Activated CD4-positive, alpha-beta T cell treated with anti-CD3 and anti-CD28 coated beads, Interleukin-2, amount 10 ng/mL, durations not matched to agents 7 days and 5 days (primary cell): ENCODE measurements at places on chromosomes 7 and 10. TPM values are rescaled to one million over a fixed set of nuclear protein-coding genes. Genes with fewer than 3 reads are reported as not detected.

LRRC4 gene
- total RNA-seq: not detected

NKX6-2 gene
- total RNA-seq: not detected

PGAM2 gene
- not detected for total RNA-seq

EPC1 gene
- total RNA-seq: 54.2 TPM

PPIF gene
- total RNA-seq: 53.7 TPM

C10orf105 gene
- 0.71 TPM for total RNA-seq

DNA sequence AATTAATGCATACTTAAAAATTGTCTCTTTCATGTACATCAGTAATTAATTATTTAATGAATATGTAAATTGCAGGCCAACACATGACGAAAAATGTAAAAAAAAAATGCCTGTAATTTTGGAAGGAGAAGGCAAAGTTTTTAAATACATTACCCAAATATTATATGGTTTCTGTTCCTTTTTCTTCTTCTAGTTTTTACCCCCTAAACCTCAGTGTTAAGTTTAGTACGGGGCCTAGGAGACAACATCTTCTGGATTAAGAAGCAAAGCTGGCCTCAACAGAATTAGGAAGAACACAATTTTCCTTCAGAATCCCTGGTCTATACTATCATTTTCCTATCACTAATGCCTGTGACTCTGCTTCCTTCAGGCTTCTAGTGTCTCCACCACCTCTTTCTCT lies 459.3 kb upstream of the NRP1 start:
- H3K36me3 ChIP-seq: no peaks in the 10 kb centered on the region
- DNase-seq: no peak
- no peaks in the 10 kb centered on the region for H3K4me1 ChIP-seq
- H3K4me3 ChIP-seq: no peak overlapping the region

GRCh38 chr7:45595809-45596664 lies 21.9 kb downstream of the ADCY1 start:
- no peak overlapping the region for H3K27ac ChIP-seq
- no peaks in the 10 kb centered on the region for H3K36me3 ChIP-seq
- no peaks in the 10 kb centered on the region for H3K4me1 ChIP-seq
- H3K27me3 ChIP-seq: no peaks in the 10 kb centered on the region

- H3K4me3 ChIP-seq: no peak overlapping the region
- H3K27me3 ChIP-seq: no peaks in the 10 kb centered on the region
- H3K4me1 ChIP-seq: no peaks in the 10 kb centered on the region
These were observed 295.3 kb upstream of the MKI67 start for GRCh38 chr10:128421371-128422160.

DNA sequence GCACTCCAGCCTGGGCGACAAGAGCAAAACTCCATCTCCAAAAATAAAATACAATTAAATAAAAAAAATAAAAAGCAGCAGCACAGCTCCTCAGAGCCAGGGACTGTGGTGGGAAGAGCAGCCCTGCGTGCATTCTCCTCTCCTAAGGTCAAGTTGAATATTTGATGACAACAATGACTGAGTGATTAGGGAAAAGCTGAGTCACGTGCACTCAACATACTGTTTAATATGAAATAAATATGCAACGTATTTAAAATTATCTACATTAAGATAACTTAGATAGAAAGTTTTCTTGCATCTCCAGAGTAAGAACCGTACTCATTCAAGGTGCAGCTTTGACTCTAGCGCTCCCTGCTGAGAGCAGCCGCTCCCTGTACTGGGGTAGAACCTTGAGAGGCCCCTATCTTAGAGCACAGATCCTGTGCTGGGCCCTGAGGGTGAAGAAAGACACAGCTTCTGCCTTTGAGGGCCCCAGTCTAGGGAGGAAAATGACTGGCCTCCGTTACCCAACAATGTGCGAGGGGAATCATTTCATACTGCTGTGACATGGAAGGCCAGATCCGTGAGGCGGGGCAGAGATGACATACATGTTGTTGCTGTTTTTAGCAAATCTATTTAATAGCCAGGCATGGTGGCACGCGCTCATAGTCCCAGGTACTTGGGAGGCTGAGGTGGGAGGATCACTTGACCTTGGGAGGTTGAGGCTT lies 81.1 kb downstream of the SVIL start:
- no peaks in the 10 kb centered on the region for H3K27me3 ChIP-seq
- H3K36me3 ChIP-seq: peaks cover 31% of the 10 kb centered on the region
- no peak overlapping the region for H3K27ac ChIP-seq

GRCh38 chr7:76185187-76185896 lies 16.4 kb upstream of the SRRM3 start:
- no peak overlapping the region for H3K4me3 ChIP-seq
- H3K27ac ChIP-seq: no peak overlapping the region
- DNase-seq: no peak
- H3K36me3 ChIP-seq: no peaks in the 10 kb centered on the region
- no peaks in the 10 kb centered on the region for H3K4me1 ChIP-seq
- no peaks in the 10 kb centered on the region for H3K27me3 ChIP-seq

- H3K4me3 ChIP-seq: no peak overlapping the region
- H3K27ac ChIP-seq: no peak overlapping the region
- no peaks in the 10 kb centered on the region for H3K36me3 ChIP-seq
- H3K4me1 ChIP-seq: peaks cover 26% of the 10 kb centered on the region
These were observed 66.4 kb downstream of the CDC123 start for GRCh38 chr10:12262278-12262981.

DNA sequence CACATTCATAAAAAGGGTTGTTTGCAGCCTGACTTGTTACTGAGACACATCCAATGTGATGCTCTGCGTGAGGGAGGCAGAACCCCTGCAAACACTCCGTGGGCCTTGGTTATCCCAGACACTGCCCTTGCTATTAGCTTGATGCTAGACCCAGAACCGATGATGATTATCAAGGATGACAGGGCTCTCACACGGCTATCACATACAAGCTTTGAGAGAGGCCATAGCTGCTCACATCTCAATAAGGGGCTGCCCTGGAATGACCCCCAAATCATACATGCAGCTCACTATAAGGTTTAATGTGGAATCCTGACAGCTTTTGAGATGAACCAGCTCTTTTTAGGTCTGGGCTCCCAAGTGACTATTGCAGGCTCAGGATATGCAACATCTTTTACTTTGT lies 44.4 kb upstream of the TCERG1L start:
- no peak for DNase-seq
- no peaks in the 10 kb centered on the region for H3K36me3 ChIP-seq
- H3K4me3 ChIP-seq: no peak overlapping the region
- no peaks in the 10 kb centered on the region for H3K4me1 ChIP-seq
- H3K27me3 ChIP-seq: no peaks in the 10 kb centered on the region

- no peak overlapping the region for H3K27ac ChIP-seq
- no peak overlapping the region for H3K4me3 ChIP-seq
- H3K4me1 ChIP-seq: peaks cover 2% of the 10 kb centered on the region
- no peaks in the 10 kb centered on the region for H3K27me3 ChIP-seq
These were observed 144.7 kb downstream of the CCSER2 start for GRCh38 chr10:84473136-84473535.

- no peaks in the 10 kb centered on the region for H3K27me3 ChIP-seq
- peaks cover 18% of the 10 kb centered on the region for H3K36me3 ChIP-seq
- DNase-seq: no peak
These were observed 134.2 kb downstream of the SND1 start for GRCh38 chr7:127786184-127786583.

DNA sequence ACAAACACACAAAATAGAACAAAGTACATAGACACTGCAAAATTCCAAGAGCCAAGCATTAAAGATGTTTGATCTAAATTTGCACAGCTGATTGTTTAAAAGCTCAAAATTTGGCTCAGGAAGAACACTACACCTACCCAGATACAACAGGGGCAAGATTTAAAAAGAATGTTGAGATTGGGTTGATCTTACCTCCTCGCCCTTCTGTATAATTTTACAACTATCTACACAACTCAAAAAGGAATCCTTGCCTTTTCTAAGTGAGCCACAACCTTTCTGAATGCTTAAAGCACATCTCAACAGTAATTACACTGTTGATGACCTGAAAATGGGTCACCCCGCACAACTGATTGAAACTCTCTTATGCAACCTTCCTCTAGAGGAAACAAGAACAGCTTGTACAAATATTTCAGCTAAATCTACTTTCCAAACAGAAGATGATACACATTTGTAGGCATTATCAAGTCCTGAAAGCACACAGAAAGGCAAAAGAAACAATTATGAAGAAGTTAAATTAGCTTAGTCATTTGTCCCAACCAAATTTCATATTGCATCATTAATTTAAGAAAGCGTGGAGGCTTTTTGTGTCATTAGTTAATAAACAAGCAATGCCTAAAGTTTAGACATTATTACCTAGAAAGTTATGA lies 75.5 kb downstream of the UBE2H start:
- H3K4me1 ChIP-seq: peaks cover 32% of the 10 kb centered on the region
- DNase-seq: no peak
- peaks cover 28% of the 10 kb centered on the region for H3K36me3 ChIP-seq
- H3K27me3 ChIP-seq: no peaks in the 10 kb centered on the region

GRCh38 chr7:75596727-75597614 lies 104.9 kb downstream of the SPDYE5 start:
- H3K4me1 ChIP-seq: peaks cover 17% of the 10 kb centered on the region
- H3K27me3 ChIP-seq: no peaks in the 10 kb centered on the region
- no peak for DNase-seq
- no peaks in the 10 kb centered on the region for H3K36me3 ChIP-seq

DNA sequence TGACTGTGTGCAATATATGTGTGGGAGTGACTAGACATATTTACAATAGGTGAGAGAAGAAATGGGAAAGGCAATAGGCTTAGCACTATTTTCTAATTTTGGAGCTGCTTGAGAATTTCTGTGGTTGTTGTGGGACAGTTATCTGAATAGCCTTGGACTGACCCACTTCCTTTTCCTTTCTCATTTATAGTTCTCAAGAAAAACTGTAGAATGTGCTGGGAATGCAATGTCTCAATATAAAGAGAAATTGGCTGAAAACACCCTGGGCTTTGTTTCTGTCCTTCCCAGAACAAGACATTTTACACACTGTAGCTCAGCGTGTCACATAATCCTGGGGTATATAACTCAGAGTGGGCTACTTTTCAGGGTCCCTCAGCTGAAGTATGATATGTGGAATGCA lies 153.0 kb upstream of the RHOBTB1 start:
- no peaks in the 10 kb centered on the region for H3K4me1 ChIP-seq
- DNase-seq: no peak
- no peaks in the 10 kb centered on the region for H3K36me3 ChIP-seq
- peaks cover 11% of the 10 kb centered on the region for H3K27me3 ChIP-seq

DNA sequence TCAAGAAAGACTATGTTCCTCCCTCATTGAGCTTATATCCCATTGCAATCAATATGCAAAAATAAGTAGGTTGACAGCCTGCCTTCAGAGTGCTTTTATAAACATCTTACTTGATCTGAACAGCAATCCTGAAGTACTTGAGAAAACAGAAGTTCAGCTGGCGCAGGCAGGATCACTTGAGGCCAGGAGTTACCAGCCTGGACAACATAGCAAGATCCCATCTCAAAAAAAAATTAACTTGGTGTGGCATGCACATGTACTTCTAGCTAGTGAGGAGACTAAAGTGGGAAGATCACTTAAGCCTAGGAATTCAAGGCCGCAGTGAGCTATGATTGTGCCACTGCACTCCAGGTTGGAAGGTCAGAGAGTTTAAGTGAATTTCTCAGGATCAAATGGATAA lies 30.1 kb downstream of the LUC7L2 start:
- H3K27me3 ChIP-seq: no peaks in the 10 kb centered on the region
- H3K27ac ChIP-seq: no peak overlapping the region
- H3K4me3 ChIP-seq: no peak overlapping the region
- peaks cover 28% of the 10 kb centered on the region for H3K4me1 ChIP-seq
- peaks cover 56% of the 10 kb centered on the region for H3K36me3 ChIP-seq

GRCh38 chr10:71740069-71740653 lies 20.6 kb upstream of the C10orf105 start:
- peak overlapping the region; percentile 71 for H3K27ac ChIP-seq
- H3K27me3 ChIP-seq: no peaks in the 10 kb centered on the region
- peaks cover 19% of the 10 kb centered on the region for H3K36me3 ChIP-seq
- DNase-seq: no peak
- H3K4me3 ChIP-seq: no peak overlapping the region
- peaks cover 97% of the 10 kb centered on the region for H3K4me1 ChIP-seq

- no peak overlapping the region for H3K27ac ChIP-seq
- DNase-seq: no peak
- H3K27me3 ChIP-seq: no peaks in the 10 kb centered on the region
- peaks cover 54% of the 10 kb centered on the region for H3K4me1 ChIP-seq
- no peak overlapping the region for H3K4me3 ChIP-seq
- H3K36me3 ChIP-seq: peaks cover 83% of the 10 kb centered on the region
These were observed 23.1 kb downstream of the MDFIC start for GRCh38 chr7:114944745-114945625.

DNA sequence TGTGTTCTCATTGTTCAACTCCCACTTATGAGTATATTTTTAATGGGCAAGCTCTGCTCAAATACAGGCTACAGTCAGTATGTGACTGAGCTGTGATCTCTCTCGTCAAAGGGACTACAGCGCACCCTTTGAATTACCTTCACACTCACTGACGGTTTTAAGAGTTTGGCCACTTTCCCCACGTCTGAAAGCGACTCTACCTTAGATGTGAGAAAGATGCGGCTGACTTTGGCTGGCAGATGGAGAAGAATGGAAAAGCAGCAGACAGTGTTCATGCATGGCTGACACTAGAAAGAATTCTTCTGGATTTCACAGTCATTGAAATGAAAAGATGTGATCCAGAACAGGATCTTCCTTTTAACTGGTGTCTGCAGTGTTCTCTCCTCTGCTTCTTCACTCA lies 2.0 kb upstream of the ATRNL1 start:
- no peaks in the 10 kb centered on the region for H3K36me3 ChIP-seq
- H3K4me3 ChIP-seq: no peak overlapping the region
- DNase-seq: no peak
- no peak overlapping the region for H3K27ac ChIP-seq
- peaks cover 10% of the 10 kb centered on the region for H3K4me1 ChIP-seq

DNA sequence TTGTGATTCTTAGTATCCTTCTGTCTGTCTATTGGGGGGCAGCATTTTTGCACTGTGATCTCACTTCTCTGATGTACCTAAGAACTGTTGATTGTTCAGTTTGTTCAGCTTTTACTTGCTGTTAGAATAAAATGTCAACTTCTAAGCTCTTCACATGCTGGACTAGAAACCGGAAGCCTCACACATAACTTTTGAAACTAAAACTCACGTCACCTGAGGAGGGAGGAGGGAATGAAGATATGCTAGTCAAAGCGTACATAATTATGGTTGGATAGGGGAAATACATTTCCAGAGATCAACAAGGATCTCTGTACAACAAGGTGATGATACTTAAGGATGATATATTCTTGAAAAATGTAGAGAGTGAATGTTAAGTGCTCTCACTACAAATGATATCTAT lies 609.7 kb downstream of the INHBA start:
- no peak overlapping the region for H3K4me3 ChIP-seq
- H3K4me1 ChIP-seq: no peaks in the 10 kb centered on the region
- no peaks in the 10 kb centered on the region for H3K27me3 ChIP-seq

- no peak overlapping the region for H3K4me3 ChIP-seq
- DNase-seq: peak; percentile 10
- no peaks in the 10 kb centered on the region for H3K27me3 ChIP-seq
- peaks cover 21% of the 10 kb centered on the region for H3K36me3 ChIP-seq
These were observed 43.2 kb upstream of the GDF10 start for GRCh38 chr10:47256751-47257336.
